Suppressor macrophage treated with lipopolysaccharide for 1 hour (primary cell): ENCODE measurements at places on chromosomes 5 and 9.
A peak's percentile ranks its signal among the peaks of the same experiment; 100 is the strongest.

DNA sequence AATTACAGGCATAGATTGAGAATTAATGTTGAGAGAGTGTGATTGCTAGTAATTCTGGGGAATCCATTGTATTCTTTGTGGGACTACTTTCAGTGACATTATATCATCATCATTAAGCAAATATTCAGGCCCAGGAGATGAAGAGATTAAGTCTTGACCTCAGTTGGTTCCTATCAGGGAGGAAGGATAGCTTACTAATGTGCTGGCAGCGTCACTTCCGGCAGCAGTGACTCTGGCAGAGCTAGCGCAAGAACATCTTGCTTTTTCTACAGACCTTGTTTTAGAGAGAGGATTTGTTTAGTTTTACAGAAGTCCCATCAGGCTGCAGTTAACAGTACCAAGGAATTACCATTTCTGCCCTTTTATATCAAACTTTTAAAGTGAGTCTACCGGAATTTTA lies 20.3 kb downstream of the OSTF1 start:
- DNase-seq, result peak; percentile 65

GRCh38 chr9:117412006-117412715 lies 2.7 kb downstream of the ASTN2 start:
- DNase-seq, result no peak

DNA sequence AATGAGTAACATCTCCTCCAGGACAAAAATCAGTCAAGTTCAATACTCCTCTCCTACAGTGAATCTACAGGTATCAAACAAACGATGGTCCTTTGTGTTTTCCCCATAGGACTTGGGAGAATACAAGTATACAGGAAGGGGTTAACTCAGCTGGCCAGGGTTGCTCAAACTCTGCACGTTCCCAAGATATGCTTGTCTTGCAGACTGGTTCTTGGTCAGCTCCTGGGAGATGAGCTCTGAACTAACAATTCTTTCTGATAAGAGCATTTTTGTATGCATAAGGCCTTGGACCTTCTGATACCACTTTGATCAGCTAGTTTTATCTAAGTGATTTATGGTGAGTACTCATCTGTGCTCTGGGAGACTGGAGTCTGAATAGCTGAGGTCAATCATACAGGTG lies 42.1 kb downstream of the LOX start:
- DNase-seq, result no peak

DNA sequence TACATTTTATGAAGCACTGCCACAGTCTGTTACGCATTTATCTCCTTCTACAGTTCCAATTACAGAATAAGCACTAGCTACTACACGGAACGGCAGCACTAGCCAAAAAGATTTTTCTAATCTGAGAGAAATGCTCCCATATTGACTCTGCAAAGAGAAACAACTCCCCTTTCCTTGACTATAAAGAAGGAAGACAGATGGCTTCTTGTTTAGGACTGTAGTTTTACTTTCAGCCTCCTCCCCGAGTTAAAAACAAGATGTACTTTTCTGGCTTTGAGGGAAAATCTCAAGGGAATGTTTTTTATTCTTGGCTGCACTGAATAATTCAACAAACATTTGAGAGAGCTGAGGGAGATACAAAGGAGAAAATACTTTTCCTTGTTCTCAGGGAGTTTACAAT lies 1.9 kb upstream of the SLC44A1 start:
- DNase-seq, result no peak

- no peak for DNase-seq
Observed at GRCh38 chr5:157259699-157260098, 6.2 kb upstream of the CYFIP2 start.

DNA sequence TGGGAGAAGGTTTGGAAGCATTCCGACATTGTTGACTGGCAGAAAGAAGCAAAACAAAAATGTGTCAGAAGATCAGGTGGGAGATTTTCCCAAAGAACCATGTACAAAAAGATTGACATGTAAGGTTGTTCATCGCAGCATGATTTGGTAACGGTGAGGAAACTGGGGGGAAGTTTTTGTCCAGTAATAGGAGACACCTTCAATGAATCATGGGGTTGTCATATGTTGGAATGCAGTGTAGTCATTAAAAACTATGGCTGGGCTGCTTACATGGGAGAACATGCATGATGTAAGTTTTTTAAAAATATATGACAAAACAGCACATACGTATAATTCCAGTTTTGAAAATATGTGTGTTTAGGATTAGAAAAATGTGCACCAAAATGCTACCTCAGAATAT lies 50.5 kb downstream of the HSD17B3 start:
- DNase-seq, result no peak

DNA sequence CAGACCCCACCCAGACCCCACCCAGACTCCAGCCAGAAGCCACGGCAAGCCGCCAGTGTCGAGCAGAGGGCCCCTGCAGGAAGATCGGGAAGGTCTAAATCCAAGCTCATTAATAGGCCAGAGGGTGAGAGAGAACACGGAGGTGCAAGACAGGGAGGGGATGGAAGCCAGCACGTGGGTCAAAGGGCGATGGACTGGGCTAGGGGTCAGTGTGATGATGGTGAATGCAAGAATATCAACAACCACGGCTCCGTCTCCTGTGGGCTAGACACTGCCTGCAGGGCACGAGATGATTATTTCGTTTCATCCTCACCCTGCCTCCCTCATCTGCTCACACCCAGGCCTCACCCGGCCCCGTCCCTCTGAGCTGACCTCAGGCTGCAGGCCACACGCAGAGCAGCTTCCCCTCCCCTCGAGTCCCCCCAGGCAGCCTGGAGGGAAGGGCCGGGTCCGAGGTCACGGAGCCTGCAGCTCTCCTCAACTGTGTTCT lies 122.0 kb downstream of the COL23A1 start:
- no peak for DNase-seq

- no peak for DNase-seq
Observed at GRCh38 chr5:102778478-102778877, 23.4 kb downstream of the PAM start.

DNA sequence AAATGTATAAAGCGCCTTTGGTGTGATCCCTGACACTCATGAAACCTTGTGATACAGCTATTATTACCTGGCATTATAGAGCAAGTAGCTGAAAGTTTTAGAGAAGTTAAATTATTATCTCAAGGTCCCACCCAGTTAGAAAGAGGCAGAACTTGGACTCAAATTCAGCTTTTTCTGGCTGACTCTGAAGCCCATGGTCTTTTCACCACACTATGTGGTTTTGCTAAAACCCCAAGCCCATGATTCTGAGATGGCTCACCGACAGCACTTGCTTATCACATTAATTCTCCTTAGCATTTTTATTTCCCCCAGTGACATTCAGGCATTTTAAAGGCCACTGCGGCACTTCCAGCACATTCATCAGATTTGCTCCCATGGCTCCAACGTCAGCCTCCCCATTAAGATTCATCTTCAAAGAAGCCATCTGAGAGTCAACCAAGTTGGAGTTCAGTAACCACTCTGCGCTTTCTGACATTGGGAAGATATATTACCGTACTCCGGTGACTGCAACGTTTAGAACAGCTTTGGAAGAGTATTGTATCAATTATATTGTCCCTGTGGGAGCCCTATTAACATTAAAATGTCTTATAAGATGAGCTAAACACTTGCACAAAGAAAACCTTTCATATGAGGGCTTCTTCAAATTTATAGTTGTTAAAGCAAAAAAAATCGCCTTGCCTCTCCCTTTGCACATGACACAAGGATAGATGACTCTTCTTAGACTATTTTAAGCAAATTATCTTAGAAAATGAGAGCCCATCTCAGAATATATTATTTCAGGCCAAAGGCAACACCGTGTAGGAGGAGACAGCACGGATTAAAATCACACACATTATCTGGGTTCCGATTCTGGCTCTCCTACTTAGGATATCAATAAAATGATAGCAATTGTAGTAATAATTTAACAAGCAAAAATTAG lies 638.1 kb downstream of the ACTL7B start:
- no peak for DNase-seq

GRCh38 chr9:13443346-13444244 lies 164.1 kb upstream of the MPDZ start:
- no peak for DNase-seq

DNA sequence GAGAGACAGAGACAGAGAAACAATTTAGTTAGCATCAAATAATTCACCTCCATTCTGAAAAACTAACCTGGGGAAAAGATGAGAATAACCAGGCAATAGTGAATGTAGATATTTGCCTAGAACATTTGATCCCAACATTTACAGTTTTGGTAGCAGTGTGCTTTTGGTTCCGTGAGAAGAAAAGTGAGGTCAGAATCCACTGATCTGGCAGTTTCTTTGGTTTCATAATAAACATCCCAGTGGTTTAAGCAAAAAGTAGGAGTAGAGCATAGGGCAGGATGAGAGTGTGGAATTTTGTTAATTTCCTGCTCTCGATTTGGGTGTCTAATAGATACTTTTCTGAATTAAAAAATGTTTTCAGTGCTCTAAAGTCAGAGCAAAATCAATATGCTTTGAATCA lies 887.0 kb downstream of the NR2F1-AS1 start:
- no peak for DNase-seq

DNA sequence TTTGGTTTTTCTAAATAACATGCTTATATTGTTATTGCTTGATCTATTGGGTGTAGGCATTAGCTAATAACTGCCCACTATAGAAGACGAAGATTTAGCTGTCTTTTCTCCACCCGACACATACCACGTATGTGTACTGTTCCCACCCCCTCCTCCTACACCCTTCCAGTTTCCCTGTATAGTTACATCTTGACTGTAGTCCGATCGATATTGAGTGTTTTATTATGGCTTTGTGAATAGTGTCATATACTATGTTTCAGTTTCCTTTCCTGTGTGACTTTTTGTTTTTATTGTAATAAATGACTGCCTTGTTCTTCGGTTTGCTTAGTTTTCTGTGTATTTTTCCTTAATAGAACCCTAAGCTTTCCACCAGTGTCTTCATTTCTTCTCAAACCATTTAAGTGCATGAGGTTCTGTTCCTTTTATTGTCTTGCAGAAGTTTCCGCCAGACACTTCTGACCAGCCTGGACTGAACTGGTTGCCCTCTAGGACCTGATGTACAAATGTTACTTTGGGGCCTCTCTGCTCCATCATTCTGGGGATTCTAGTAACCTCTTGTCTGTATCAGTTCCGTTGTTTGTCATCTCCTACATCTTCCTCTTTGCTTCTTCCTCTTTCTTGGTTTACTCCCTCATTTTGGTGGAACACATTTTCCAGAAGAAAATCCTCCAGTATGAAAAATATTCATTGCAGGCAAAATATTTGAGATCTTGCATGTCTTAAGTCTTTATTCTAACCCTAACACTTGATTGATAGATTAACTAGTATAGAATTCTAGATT lies 61.8 kb downstream of the PRKACG start:
- DNase-seq, result peak; percentile 76

- DNase-seq, result no peak
Observed at GRCh38 chr5:8824371-8824770, 721.5 kb downstream of the SEMA5A start.

DNA sequence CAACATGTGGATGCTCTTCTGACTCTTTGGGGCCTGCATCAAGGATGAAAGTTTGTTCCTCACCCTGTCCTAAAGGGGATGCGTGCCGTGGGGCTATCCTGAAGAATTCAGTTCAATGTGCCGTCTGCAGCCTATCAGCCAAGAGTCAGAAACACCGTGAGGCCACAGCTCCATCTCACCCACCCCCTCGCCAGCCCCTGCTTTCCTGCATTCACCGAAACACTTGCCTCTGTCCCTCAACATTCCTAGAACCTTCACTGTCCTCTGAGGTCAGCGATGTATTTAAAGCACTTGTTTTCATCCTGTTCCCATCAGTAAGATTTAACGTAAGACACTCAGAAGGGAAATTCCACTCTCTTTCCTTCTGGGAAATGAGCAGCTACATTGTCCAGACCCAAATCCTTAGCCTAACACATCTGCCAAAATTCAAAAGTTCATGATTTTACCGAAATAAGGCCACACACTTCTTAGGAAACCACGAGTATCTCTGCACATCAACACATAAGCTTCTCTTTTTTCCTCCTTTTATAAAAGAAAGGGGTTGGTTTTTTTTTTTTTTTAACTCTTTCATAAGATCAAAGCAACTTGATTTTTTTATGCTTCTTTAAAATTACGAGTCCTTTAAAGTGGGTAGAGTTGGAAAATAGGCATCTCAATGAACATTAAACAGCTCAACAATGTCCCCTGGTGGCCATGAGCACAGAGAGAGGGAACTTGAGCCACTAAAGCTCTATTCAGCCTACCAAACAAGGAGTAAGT lies 100.7 kb downstream of the SUSD1 start:
- DNase-seq, result peak; percentile 84

- peak; percentile 30 for DNase-seq
Observed at GRCh38 chr5:175321927-175322532, 122.0 kb downstream of the DRD1 start.

- peak; percentile 67 for DNase-seq
Observed at GRCh38 chr9:132350861-132351315, 3.9 kb downstream of the SETX start.

DNA sequence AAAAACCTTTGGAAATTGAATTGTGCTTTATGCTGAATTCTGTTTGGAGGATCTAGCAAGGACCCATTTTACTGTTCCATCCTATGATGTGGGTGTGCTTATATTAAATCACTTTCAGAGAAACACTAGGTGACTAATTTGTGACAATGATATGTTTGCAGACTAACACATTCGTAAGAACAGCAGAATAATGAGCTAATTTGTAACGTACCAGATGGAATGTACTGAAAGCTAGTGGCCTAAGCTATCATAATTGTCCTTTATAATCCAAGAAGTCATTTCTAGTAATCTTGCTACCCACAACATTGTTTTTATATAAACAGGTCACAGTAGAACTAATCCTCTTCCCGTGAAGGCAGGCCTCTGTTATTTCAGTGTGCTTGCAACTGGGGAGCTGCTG lies 292.5 kb downstream of the PDE4D start:
- no peak for DNase-seq

DNA sequence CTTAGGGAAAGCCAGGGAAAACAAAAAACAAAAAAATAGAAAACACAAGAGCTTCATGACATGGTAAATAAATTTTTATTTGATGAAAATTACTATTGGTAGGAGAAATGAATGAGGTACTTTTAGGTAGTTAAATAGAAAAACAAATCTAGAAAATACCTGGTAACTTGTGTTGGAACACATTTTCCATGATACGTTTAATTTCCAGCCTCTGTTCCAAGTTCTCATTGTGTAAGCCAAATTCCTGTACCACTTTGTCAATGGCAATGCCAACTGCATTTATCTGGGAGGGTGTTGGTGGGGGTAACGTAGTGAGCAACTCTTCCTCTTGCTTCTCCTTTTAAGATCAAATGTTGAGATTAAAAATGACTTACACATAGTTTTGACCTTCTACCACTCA lies 9.4 kb downstream of the TUT7 start:
- DNase-seq, result no peak

DNA sequence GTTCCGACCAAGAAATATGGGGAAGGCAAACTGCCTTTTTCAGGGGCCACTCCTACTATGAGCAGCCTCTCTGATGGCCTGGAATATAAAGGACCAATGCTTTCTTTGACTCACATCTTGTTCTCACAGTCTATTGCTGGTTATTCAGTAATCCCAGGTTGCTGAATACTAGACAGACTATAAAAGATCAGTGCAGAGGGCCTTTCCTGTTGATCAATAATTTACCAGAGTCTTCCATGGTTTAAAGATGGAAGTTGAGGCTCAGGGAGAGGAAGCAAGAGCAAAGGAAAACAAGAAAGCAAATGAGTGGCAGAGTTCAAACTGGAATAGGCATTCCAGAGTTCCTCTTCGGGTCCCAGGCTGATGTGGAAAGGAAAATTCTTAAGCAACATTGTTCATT lies 62.9 kb downstream of the FBXO38 start:
- DNase-seq, result no peak

- DNase-seq, result no peak
Observed at GRCh38 chr9:127868278-127868902, 9.1 kb downstream of the AK1 start.
